ENCODE measurements at places on chromosomes 7 and 10. TPM values are rescaled to one million over a fixed set of nuclear protein-coding genes. Genes with fewer than 3 reads are reported as not detected.

DHX32 gene
- total RNA-seq = 52.0 TPM

IQCE gene
- total RNA-seq = 12.7 TPM

ASIC3 gene
- 1.6 TPM for total RNA-seq

OR2A12 gene
- total RNA-seq = not detected

COL28A1 gene
- total RNA-seq = not detected

PTPRZ1 gene
- total RNA-seq = not detected

LIPF gene
- 0.18 TPM for total RNA-seq

AKR1C8 gene
- not detected for total RNA-seq

SPDYE9 gene
- not detected for total RNA-seq

TACR2 gene
- total RNA-seq = 0.58 TPM

CTAGE15 gene
- total RNA-seq = not detected

SNX10 gene
- 7.2 TPM for total RNA-seq

GNB2 gene
- total RNA-seq = 318 TPM

TMEM184A gene
- 0.64 TPM for total RNA-seq

CDH23 gene
- not detected for total RNA-seq

C10orf67 gene
- total RNA-seq = not detected

PPP1R9A gene
- 7.0 TPM for total RNA-seq

PIK3CG gene
- total RNA-seq = 14.8 TPM

SMO gene
- 6.2 TPM for total RNA-seq

RSPH10B2 gene
- not detected for total RNA-seq

PKD2L1 gene
- not detected for total RNA-seq

CLDN3 gene
- total RNA-seq = not detected

CUBN gene
- total RNA-seq = 2.1 TPM

SUGCT gene
- total RNA-seq = 4.3 TPM

NODAL gene
- not detected for total RNA-seq

MGMT gene
- total RNA-seq = 26.5 TPM

ACHE gene
- 2.0 TPM for total RNA-seq

FAM149B1 gene
- 16.5 TPM for total RNA-seq

ZNF33A gene
- 12.0 TPM for total RNA-seq

PDE6C gene
- total RNA-seq = not detected

SLC16A9 gene
- total RNA-seq = 1.5 TPM

FXYD4 gene
- total RNA-seq = not detected

OR6B1 gene
- total RNA-seq = not detected

CDK14 gene
- total RNA-seq = 3.9 TPM

FERD3L gene
- not detected for total RNA-seq

TFPI2 gene
- 152 TPM for total RNA-seq

CPA4 gene
- 27.7 TPM for total RNA-seq

TMEM273 gene
- 11.6 TPM for total RNA-seq

LRGUK gene
- total RNA-seq = 0.34 TPM

HILPDA gene
- 11.6 TPM for total RNA-seq

CNPY1 gene
- total RNA-seq = not detected

P4HA1 gene
- 82.2 TPM for total RNA-seq

OGDHL gene
- not detected for total RNA-seq

SH2D4B gene
- not detected for total RNA-seq

FAM221A gene
- 2.0 TPM for total RNA-seq

PRTFDC1 gene
- total RNA-seq = 2.8 TPM

NUTM2E gene
- total RNA-seq = 0.19 TPM

PPP1R17 gene
- not detected for total RNA-seq

ODAD2 gene
- 0.70 TPM for total RNA-seq

HPSE2 gene
- total RNA-seq = not detected

CHST3 gene
- 8.2 TPM for total RNA-seq

SEMA3A gene
- 6.6 TPM for total RNA-seq

HMX2 gene
- not detected for total RNA-seq

AKR1C2 gene
- total RNA-seq = not detected

All from glomerular endothelial cell (primary cell).